ENCODE measurements at places on chromosomes 6 and 20. TPM values are rescaled to one million over a fixed set of nuclear protein-coding genes. Genes with fewer than 3 reads are reported as not detected.

Gene AARS2
- 20.5 TPM for total RNA-seq

- DNase-seq = peak; percentile 1
Observed at GRCh38 chr20:45268531-45268930, 14.2 kb upstream of the SLPI start.

DNA sequence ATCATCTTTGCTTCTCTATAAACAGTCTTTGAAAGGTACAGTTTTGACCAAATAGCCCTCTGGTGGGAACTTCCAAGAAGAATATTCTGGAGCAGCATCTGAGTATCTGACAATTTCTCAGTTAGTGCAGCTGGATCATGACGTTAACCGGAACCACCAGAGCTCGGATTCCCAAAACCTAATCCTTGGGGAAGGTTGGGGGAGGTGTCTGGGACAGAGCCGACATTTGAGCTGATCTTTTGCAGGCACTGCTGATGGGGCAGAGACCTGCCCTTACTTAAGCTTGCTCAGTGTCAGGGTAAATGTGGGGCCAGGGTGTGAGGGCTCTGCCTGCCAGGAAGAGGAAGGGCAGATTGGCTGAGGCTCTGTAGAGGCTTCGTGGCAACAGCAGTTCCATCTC, 416.6 kb downstream of the DHX35 start:
- DNase-seq = no peak

DNA sequence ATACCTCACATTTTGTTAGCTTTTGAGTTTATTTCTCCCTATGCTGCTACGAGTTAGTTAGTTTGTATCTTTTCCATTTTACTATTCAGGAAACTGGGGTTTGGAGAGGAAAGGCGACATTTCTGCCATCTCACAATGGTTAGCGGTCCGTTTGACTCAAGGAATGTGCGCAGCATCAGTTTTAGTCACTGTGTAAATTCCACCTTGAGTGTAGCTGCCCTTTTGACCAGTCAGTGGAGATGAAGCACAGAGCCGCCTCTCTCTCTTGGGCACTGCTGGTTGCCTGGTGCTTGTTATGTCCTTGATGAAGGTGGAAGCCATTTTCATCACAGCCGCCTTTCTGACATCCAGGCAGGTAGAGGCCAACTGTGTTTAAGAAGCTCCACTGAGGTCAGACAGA, 185.5 kb downstream of the SCP2D1 start:
- DNase-seq = no peak

Gene SLC35F1
- not detected for total RNA-seq

DNA sequence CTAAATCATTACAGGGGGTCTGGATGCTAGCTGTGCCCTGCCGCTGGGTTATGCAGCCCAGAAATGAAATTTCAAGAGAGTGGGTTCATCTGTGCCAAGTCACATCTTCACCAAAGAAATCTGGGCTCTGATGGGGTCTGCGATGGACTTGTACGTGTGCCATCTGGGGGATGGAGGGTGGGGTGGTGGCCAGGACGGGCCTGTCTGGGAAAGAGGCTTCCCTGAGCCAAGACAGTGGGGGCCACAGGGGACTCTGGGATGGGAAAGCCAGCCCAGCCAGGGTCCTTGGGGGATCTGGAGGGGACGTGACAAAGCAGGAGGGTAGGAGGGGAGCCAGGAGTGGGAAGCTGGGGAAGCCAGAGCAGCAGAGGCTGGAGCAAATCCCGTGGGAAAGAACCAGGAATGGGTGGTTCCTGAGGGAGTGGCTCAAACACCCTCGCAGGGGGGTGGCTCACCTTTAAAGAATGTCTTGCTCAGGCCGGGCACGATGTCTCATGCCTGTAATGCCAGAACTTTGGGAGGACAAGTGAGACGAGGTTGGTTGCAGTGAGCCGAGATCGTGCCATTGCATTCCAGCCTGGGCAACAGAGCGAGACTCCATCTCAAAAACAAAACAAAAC, 36.3 kb upstream of the SULF2 start:
- DNase-seq = no peak

Measured in activated CD8-positive, alpha-beta T cell treated with anti-CD3 and anti-CD28 coated beads, Interleukin-2, amount 10 ng/mL, durations not matched to agents 7 days and 5 days (primary cell).